Colonic mucosa (tissue), 4 donors: ENCODE measurements at places on chromosomes 16 and 17. TPM values are rescaled to one million over a fixed set of nuclear protein-coding genes. Genes with fewer than 3 reads are reported as not detected.

The SOX8 gene
- 0.61 TPM for total RNA-seq

DNA sequence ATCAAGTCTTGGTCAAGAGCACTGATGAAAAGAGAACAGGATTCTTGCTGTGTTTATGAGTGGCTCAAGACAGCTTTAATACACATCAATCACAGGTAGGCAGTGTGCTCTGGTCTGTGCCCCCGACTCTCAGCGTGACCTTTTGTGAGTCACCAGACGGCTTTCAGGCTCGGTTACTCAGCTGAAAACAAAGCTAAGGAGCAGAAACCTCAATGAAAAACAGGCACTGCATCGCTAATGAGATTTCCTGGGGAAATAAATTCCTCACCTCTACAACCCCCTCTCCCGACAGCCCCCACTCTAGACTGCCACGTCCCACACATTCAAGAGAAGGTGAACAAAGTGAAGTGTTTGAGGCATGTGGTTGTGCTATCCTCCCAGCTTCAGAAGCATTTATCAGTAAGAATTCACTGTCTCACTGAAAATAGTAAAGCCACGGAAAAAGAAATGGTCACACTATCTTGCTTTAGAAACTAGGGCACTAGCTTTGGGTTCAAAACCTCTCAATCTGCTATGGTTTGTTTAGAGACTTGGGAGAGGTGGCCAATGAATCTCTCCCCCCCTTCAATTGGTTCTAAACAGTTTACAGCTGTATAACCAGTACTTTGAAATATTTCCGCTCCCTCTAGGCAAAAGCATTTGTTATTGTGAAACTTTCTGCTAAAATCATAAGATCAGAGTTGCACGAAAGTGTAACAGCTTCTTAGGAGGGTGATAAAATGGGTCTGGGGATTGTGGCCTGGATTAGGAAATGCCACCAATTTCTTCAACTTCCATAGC, 199.5 kb upstream of the PMFBP1 start:
- no peaks in the 10 kb centered on the region for H3K4me1 ChIP-seq
- H3K36me3 ChIP-seq: no peaks in the 10 kb centered on the region
- no peak for DNase-seq
- H3K27ac ChIP-seq: no peak overlapping the region

- no peaks in the 10 kb centered on the region for H3K36me3 ChIP-seq
- DNase-seq: peak; percentile 55
- H3K27me3 ChIP-seq: no peaks in the 10 kb centered on the region
- H3K4me1 ChIP-seq: no peaks in the 10 kb centered on the region
Observed at GRCh38 chr17:57671667-57672632, 73.1 kb downstream of the CCDC182 start.

- no peak for DNase-seq
- no peak overlapping the region for H3K4me3 ChIP-seq
- no peak overlapping the region for H3K27ac ChIP-seq
- H3K36me3 ChIP-seq: no peaks in the 10 kb centered on the region
- no peaks in the 10 kb centered on the region for H3K27me3 ChIP-seq
- peaks cover 6% of the 10 kb centered on the region for H3K4me1 ChIP-seq
Observed at GRCh38 chr16:70418993-70419318, 19.9 kb downstream of the ST3GAL2 start.

The CCDC57 gene
- total RNA-seq: 24.5 TPM

GRCh38 chr17:18187821-18188761, 4.5 kb downstream of the ALKBH5 start:
- H3K4me3 ChIP-seq: peak overlapping the region; percentile 91
- peaks cover 26% of the 10 kb centered on the region for H3K4me1 ChIP-seq
- no peaks in the 10 kb centered on the region for H3K27me3 ChIP-seq
- DNase-seq: no peak
- H3K27ac ChIP-seq: peak overlapping the region; percentile 3
- H3K36me3 ChIP-seq: no peaks in the 10 kb centered on the region

- no peaks in the 10 kb centered on the region for H3K4me1 ChIP-seq
- no peaks in the 10 kb centered on the region for H3K36me3 ChIP-seq
- no peak overlapping the region for H3K27ac ChIP-seq
- no peaks in the 10 kb centered on the region for H3K27me3 ChIP-seq
- DNase-seq: peak; percentile 33
- H3K4me3 ChIP-seq: no peak overlapping the region
Observed at GRCh38 chr16:55021595-55022475, 91.2 kb downstream of the IRX5 start.

The PRDM7 gene
- not detected for total RNA-seq

GRCh38 chr17:77174928-77175661, 34.3 kb downstream of the SEC14L1 start:
- no peak overlapping the region for H3K4me3 ChIP-seq
- no peak for DNase-seq
- H3K4me1 ChIP-seq: no peaks in the 10 kb centered on the region
- no peak overlapping the region for H3K27ac ChIP-seq
- H3K27me3 ChIP-seq: no peaks in the 10 kb centered on the region
- no peaks in the 10 kb centered on the region for H3K36me3 ChIP-seq

The CLEC18A gene
- 4.2 TPM for total RNA-seq

DNA sequence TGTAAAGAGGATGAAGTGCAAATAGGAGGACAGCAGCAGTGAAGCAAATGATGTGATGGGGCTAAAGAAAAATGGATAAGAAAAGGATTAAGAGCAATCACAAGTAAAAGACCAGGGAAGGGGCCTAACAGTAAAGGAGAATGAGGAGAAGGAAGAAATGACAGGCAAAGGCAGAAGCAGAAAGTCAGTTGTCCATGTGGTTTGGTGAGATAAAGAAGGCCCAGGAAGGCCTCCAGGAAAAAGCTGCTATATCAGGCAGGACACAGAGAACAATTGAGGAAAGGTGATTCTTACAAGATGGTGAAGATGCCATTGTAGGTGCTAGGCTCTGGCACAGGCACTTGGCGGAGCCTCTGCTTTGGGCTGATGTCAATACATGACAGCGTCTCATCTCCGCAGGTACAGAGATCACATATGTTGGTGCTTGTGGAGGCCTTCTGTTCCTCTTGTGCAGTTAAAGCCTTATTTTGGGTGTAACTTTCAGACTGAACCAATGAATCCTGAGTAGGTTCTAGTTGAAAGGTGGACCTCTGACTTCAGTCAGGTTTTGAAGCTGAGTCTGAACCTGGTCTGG, 18.1 kb downstream of the RDM1 start:
- H3K4me3 ChIP-seq: no peak overlapping the region
- no peak for DNase-seq
- no peaks in the 10 kb centered on the region for H3K27me3 ChIP-seq
- no peaks in the 10 kb centered on the region for H3K36me3 ChIP-seq

- DNase-seq: no peak
- H3K36me3 ChIP-seq: no peaks in the 10 kb centered on the region
- peaks cover 23% of the 10 kb centered on the region for H3K4me1 ChIP-seq
- no peak overlapping the region for H3K4me3 ChIP-seq
- H3K27ac ChIP-seq: no peak overlapping the region
Observed at GRCh38 chr16:85326113-85326793, 214.0 kb upstream of the CIBAR2 start.

The CRYM gene
- 14.0 TPM for total RNA-seq

The RRAD gene
- total RNA-seq: 1.4 TPM

DNA sequence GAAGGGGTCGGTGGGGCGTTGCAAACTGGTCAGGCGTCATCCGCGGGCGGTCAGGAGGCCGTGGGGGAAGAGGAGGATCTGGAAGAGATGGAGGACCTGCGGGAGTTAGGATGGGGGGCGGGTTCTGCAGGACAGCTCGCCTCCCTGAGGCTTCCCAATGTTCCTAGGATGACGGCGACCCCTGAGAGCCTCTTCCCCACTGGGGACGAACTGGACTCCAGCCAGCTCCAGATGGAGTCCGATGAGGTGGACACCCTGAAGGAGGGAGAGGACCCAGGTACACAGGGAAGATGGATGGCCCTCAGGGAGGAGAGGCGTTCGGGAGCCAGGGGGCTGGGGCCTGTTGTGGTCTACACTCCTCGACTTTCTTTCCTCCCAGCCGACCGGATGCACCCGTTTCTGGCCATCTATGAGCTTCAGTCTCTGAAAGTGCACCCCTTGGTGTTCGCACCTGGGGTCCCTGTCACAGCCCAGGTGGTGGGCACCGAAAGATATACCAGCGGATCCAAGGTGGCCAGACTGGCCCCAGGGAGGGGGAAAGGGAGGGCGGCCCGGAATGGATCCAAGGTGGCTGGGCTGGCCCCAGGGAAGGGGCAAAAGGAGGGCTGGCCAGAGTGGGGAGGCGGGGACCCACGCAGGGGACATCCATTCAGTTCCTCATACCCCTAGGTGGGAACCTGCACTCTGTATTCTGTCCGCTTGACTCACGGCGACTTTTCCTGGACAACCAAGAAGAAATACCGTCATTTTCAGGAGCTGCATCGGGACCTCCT, 839 bp downstream of the PLD2 start:
- H3K27me3 ChIP-seq: no peaks in the 10 kb centered on the region
- H3K4me1 ChIP-seq: peaks cover 10% of the 10 kb centered on the region
- no peak overlapping the region for H3K27ac ChIP-seq
- peak overlapping the region; percentile 86 for H3K4me3 ChIP-seq

The MKS1 gene
- 18.4 TPM for total RNA-seq

The HOXB1 gene
- not detected for total RNA-seq

GRCh38 chr17:77345260-77345910, 204.6 kb downstream of the SEC14L1 start:
- H3K4me1 ChIP-seq: peaks cover 3% of the 10 kb centered on the region
- H3K36me3 ChIP-seq: no peaks in the 10 kb centered on the region
- no peaks in the 10 kb centered on the region for H3K27me3 ChIP-seq
- no peak overlapping the region for H3K27ac ChIP-seq
- DNase-seq: peak; percentile 12
- no peak overlapping the region for H3K4me3 ChIP-seq

- H3K27ac ChIP-seq: peak within 1 kb of the TSS; percentile 61
- H3K4me3 ChIP-seq: peak within 1 kb of the TSS; percentile 25
- no peaks in the 10 kb centered on the region for H3K27me3 ChIP-seq
- H3K4me1 ChIP-seq: peaks cover 10% of the 10 kb centered on the region
Observed at GRCh38 chr16:84294531-84295142, at the start of gene WFDC1. Gene WFDC1, plus strand, starts transcription at chr16:84294878. Its CDS starts 94 bp downstream, at chr16:84294972.

DNA sequence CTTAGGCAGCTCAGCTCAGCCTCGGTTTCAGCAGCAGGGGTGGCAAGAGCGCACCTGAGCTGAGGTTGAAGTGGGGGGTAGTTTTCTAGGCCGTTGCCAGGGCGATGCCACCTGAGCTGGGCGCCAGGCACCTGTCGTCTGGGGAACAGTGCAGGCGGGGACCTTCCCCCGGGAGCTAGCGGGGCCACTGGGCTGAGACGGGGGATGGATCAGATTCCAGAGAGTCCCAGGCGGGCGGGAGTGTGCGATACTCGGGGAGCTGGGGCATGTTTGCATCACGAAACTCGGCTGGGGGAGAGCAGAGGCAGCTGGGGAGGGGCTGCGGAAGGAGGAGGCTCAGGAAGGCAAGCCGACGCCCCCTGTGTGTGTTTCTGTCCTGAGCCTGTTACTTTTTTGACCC, 477 bp upstream of the CLDN9 start:
- H3K27ac ChIP-seq: no peak overlapping the region
- no peak for DNase-seq
- peaks cover 5% of the 10 kb centered on the region for H3K27me3 ChIP-seq
- H3K36me3 ChIP-seq: no peaks in the 10 kb centered on the region
- H3K4me1 ChIP-seq: peaks cover 16% of the 10 kb centered on the region

DNA sequence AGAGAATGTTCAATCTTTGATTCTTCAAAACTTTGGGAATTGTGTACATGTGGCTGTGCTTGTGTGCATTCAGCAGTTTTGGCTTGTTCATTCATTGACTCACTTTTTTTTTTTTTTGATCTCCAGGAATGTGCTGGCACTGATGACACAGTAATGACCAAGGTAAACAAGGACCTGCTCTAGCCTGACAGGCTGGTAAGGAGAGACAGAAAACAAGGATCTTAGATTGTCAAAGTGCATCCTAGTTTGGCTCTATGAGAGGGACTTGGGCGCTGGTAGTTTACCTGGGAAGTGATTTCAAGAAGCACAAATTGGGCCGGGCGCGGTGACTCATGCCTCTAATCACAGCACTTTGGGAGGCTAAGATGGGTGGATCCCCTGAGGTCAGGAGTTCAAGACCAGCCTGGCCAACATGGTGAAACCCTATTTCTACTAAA, 233.1 kb upstream of the WSCD1 start:
- no peak overlapping the region for H3K4me3 ChIP-seq
- H3K27me3 ChIP-seq: no peaks in the 10 kb centered on the region
- DNase-seq: no peak
- H3K36me3 ChIP-seq: no peaks in the 10 kb centered on the region
- H3K27ac ChIP-seq: no peak overlapping the region

DNA sequence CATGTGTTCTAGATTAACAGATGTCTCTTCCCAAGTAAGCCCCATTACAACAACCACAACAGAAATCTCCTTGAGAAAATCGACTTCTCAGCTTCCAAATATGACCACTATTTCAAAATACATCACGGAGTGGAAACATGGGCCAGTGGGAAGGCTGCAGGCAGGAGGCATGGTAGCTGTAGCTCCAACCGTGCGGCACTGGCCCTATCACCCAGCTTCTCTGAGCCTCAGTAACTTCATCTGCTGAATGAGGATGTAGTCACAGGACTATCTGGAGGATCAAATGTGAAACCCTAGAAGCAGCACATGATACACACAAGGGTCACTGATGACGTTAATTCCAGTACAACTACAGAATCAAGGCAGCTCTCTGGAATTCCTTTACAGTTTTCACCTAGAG, 112.2 kb downstream of the VPS53 start:
- no peaks in the 10 kb centered on the region for H3K27me3 ChIP-seq
- H3K4me1 ChIP-seq: no peaks in the 10 kb centered on the region
- no peak overlapping the region for H3K4me3 ChIP-seq
- H3K36me3 ChIP-seq: peaks cover 5% of the 10 kb centered on the region
- H3K27ac ChIP-seq: peak overlapping the region; percentile 53
- no peak for DNase-seq

DNA sequence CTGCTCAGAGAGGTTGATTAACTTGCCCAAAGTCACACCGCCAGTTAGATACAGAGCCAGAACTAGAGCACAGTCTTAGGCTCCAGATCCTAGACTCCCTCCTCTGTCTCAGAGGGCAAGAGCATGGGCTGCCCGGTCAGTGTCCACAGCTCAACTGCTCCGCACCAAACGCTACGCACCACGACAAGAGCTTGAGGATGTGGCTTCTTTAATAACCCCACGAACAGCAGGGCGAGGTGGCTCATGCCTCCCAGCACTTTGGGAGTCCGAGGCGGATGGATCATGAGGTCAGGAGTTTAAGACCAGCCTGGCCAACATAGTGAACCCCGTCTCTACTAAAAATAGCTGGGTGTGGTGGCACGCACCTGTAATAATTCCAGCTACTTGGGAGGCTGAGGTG, 21.4 kb downstream of the FA2H start:
- H3K27me3 ChIP-seq: no peaks in the 10 kb centered on the region
- no peaks in the 10 kb centered on the region for H3K4me1 ChIP-seq
- no peak overlapping the region for H3K27ac ChIP-seq
- no peak for DNase-seq

The SULT1A3 gene
- 59.0 TPM for total RNA-seq

The OVCA2 gene
- 49.8 TPM for total RNA-seq

GRCh38 chr17:48622857-48623256, 3.3 kb downstream of the HOXB9 start:
- peaks cover 9% of the 10 kb centered on the region for H3K4me1 ChIP-seq
- no peaks in the 10 kb centered on the region for H3K36me3 ChIP-seq
- H3K4me3 ChIP-seq: no peak overlapping the region
- H3K27ac ChIP-seq: no peak overlapping the region
- H3K27me3 ChIP-seq: peaks cover 42% of the 10 kb centered on the region
- DNase-seq: no peak

GRCh38 chr16:89545831-89546574, 14.5 kb upstream of the RPL13 start:
- H3K36me3 ChIP-seq: peaks cover 10% of the 10 kb centered on the region
- H3K4me1 ChIP-seq: no peaks in the 10 kb centered on the region
- peak; percentile 91 for DNase-seq
- H3K27ac ChIP-seq: no peak overlapping the region
- no peaks in the 10 kb centered on the region for H3K27me3 ChIP-seq

- H3K36me3 ChIP-seq: no peaks in the 10 kb centered on the region
- H3K27ac ChIP-seq: no peak overlapping the region
- no peaks in the 10 kb centered on the region for H3K4me1 ChIP-seq
Observed at GRCh38 chr16:55100100-55100499, 169.4 kb downstream of the IRX5 start.

The SHCBP1 gene
- 4.6 TPM for total RNA-seq
